ENCODE measurements at places on chromosomes 16 and 17.

GRCh38 chr16:79597277-79598062, 3.1 kb downstream of the MAF start:
- no peak for DNase-seq

GRCh38 chr16:30767767-30768465, 5.8 kb downstream of the RNF40 start:
- peak; percentile 52 for DNase-seq

- DNase-seq, result no peak
Measured at GRCh38 chr17:71764505-71764904, 356.3 kb upstream of the SOX9 start.

DNA sequence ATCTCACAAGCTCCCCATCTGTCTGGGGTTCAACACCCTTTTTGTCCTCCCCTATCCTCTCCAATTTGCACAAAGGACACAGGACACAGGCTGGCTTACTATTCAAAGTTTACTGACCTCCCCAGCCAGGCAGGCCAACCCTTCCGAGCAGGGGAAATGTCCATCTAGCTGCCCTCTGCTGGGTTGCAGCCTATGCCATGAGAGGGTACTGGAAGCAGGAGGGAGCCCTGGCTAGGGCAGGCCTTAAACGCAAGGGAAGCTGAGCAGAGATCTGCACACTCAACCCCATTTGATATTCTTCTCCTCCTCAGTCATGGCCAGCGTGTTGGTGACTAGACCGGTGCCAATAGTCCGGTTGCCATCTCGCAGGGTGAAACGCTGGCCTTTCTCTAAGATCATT, 3.5 kb downstream of the TUFM start:
- no peak for DNase-seq

DNA sequence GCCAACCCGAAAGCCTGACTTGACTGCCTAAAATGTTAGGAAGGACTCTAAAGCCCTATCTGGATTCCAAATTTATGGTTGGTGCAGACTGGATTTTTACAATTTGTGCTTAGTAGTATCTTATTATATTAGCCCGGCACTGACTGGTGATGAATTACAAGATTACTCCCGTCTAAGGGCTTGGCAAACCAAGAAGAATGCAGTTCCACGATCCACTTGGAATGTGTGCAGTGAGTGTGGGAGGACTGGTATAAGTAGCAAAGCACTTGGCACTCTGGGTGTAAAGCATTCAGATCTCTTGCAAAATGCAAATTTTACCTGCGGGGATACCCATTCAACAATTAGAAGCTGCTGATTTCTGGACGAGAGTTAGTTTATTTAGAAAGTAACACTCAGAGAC, 539.4 kb downstream of the MAF start:
- no peak for DNase-seq

DNA sequence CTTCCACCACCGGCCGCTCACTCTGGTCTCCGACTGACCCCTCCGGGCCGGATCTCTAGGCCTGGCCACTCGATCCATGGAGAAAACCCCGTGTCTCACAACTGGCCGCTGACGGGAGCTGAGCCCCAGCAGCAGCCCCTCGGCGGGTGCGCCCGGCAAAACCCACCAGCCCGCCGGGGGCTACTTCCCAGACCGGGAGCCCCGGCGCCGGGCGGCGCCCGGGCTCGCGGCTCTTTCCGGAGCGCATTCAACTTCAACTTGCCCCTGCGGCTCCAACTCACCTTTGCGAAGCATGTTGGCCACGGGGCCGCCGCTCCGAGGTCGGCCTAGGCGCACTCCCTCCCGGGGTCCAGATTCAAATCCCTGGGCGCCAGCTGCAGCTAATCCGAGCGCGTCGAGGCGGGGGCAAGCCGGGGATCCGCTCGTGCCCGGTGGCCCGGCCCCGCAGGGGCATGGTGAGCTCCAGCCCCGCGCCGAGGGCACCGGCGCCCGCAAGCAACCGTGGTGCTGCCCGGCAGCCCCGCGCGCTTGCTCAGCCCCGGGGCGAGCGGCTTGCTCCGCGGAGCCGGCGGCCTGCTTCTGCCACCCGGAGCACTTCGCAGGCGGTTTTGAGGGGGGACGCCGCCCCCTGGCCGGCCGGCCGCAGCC, 438 bp downstream of the RTN4RL1 start:
- DNase-seq, result no peak

DNA sequence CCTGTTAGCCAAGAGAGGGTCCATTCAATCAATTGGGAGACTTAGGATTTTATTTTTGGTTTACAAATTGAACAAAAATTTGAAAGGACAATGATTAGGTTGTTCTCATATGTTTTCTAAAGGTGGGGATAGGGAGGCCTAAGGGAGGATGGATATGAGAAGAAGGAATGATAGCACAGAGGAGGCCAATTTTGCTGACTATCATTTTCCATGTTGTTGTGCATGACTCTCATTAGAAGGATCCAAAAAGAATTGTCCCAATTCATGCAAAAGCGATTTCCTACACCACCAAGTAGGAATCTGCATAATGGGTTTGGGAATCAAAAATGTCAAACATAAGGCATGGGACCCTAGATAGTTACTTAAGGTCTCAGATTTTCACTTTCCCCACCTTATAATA, 524.8 kb downstream of the KIF2B start:
- DNase-seq, result no peak

- DNase-seq, result no peak
Measured at GRCh38 chr16:2822158-2822495, 5.1 kb downstream of the PRSS21 start.

DNA sequence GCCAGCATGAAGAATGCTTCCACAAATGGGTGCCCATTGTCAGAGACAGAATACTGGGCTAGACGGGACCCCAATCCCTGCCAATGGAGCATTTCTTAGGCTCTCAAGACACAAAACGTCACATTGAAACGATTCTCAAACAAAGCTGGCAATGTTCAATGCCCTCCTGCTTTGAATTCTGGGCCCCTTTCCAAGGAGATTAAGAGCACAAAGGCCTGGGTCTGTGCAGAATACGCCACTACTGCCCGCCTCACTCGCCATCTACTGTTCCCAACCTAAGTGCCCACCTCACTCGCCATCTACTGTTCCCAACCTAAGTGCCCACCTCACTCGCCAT, 9.7 kb downstream of the CFAP20 start:
- DNase-seq, result no peak

- no peak for DNase-seq
Measured at GRCh38 chr17:57125866-57126265, 40.8 kb downstream of the AKAP1 start.

DNA sequence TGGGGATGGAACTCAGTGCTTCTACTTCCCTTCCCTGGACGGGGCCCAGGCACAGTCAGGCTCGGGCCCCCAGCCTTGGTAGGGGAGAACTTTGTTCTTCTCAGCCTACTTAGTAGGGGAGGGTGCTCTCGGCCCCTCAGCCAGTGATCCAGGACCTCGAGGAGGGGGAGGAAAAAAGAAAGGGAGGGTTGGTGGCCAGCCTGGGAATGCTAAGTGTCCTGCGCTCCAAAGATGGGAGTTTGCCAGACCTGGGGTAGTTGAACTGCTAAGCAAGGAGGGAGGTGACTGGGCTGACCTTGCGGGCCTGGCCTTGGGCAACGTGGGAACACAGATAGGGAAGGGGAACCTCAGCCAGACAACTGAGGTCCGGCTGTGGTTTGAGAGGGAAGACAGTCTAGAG, 12.2 kb downstream of the ADGRG1 start:
- DNase-seq, result no peak

DNA sequence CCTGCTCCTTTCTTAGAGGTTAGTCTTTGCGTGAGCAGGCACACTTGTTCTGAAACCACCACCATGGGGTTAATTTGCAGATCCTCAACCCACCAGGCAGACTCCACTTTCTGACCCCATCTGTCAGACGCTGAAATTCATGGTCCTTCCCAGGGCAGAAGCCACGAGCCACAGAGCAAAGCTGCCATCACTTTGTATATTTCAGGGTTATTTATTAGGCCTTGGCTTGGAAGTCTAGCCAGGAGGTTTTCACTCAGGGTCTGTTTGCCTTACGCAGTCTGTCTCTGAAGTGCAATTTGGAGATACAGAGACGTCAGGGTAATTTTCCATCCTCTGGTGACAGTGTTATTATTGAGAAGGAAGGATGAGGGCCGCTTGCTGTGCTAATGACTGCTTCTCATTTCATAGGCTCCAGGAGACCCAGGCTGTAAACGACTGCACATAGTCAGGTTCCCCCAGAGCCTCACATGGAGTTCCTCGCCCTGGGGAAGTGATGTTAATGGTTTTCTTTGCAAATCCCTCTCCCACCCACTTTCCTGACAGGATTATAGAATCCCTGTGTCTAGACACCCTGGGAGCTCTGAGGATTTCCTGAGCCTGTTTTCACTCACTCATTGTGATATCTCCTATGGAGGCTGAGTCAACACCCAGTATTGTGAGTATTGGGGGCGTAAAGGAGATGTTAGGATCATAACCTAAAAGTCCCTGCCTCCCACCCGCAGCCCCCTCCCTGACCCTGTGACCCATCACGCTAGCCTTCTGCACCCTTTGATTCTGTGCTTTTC, 269.0 kb downstream of the ABCC12 start:
- DNase-seq, result no peak

Measured in CD4-positive, alpha-beta T cell treated with Interleukin-15 for 4 hours (primary cell).